ENCODE measurements at places on chromosomes 11 and 22.
A peak's percentile ranks its signal among the peaks of the same experiment; 100 is the strongest.

- DNase-seq = no peak
These were observed 64.8 kb downstream of the STIM1 start for GRCh38 chr11:3920148-3920852.

GRCh38 chr11:109426442-109427240 is 4.7 kb downstream of the C11orf87 start:
- DNase-seq = no peak

GRCh38 chr11:123357353-123357989 is 72.6 kb upstream of the GRAMD1B start:
- DNase-seq = no peak

GRCh38 chr22:20165421-20165820 is 14.6 kb upstream of the CCDC188 start:
- DNase-seq = no peak

DNA sequence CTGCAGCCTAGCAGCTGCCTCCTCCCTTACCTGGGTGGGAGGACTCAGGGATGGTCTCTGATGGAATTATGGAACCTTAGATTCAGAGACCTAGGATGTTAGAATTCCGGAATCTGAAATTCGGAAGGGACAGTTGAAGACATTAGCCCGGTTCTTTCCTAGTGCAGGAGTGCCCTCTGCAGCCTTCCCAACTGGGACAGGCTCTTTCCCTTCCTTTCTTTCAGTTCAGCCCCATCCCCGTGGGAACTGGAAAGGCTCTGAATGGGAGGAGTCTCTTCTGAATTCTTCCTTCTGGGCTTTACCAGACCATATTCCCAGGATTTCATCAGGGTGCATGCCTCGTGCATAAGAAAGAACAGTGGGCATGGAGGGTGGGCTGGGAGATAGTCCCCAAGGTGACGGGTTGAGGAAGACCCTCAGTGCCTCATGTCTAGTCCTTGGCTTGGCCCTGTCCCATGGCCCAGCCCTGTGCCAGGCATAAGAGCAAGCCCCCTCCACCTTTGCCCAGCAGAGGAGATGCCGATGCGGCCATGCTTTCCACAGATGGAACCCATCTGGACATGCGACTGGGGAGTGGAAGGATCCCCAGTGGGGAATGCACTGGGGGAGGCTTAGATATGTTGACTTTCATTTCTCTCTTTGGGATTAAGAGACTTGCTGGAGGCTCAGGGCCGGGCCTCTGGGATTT is 14.4 kb downstream of the DNAJB13 start:
- no peak for DNase-seq

- DNase-seq = no peak
These were observed 7.3 kb downstream of the C22orf31 start for GRCh38 chr22:29054251-29054767.

DNA sequence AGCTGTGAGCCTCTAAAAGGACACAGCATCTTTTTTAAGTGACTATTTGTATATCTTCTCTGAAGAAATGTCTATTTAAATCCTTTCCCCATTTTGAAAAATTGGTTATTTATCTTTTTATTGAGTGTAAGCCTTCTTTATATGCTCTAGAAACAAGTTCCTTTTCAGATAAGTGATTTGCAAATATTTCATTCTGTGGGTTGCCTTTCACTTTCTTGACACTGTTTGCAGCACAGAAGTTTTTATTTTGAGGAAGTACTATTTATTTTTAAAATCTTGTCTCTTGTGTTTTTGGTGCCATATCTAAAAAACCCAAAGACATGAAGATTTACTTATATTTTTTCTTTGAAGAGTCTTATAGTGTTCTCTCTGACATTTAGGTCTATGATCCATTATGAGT is 40.1 kb upstream of the LYVE1 start:
- DNase-seq = no peak

- DNase-seq = no peak
These were observed 5.3 kb downstream of the SIDT2 start for GRCh38 chr11:117183724-117184349.

GRCh38 chr11:27234043-27234668 is 128.9 kb downstream of the CCDC34 start:
- no peak for DNase-seq

DNA sequence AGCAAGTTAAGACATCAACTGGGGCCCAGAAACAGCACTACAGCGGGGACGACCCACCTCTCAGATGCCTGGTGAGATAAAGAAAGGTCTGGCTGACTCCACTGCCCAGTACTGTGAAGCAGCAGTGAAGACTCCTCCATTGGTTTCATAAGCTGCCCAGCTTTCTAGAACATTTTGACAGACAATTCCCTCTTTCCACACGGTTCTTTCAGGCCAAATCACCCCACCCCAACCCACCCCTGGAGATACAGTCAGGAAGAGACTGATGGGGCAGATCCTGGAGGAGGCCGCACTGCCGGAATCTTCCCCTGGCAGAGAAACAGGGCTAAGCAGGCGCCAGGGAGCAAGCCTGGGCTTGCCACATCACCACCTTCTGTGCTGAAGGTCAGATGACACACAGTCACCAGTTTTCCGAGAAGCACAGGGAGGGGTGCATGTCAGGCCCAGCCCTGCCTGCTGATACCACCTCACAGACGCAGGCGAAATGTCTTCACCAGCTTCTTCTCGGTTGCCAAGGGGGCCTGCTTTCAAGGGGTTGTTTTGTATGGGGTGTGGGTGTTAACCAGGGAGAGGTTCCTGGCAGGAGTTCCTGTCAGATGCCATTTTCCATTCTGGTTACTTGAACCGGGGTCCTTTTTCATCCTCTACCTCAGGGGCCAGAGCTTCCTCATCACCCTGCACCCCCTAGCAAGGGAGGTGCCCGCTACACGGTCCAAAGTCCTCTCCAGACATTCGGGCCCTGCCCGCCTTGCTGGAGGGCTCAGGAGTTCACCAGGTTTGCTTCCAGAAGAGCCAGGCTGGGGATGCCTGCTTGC is 1.4 kb upstream of the NEAT1 start:
- DNase-seq = peak; percentile 85

- peak; percentile 40 for DNase-seq
These were observed 637 bp upstream of the ZBTB16 start for GRCh38 chr11:114058871-114059277.

DNA sequence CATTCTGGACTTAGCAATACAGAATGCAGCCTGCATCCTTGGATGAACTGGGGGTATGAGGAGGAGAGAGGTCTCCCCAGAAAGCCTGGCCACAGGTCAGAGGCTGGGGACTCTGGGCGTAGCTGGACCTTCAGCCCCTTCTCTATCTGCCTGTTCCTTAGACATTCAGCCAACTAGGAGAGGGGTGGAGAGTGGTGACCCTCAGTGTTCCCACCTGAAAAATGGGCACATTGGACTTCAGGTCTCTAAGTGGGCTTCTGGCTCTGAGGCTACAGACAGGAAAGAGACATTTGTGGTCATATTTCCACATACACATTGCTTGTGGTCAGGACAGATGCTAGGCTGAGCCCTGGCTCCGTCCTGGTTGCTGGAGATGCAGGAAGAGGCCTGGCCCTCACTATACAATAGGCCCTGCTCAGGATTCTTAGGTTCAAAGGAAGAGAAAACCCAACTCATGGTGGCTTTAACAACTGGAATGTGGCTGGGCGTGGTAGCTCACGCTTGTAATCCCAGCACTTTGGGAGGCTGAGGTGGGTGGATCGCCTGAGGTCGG is 30.1 kb upstream of the CBX7 start:
- DNase-seq = no peak

GRCh38 chr11:117037279-117037974 is 60.8 kb downstream of the SIK3 start:
- no peak for DNase-seq

GRCh38 chr22:25765801-25766200 is 23.8 kb downstream of the MYO18B start:
- DNase-seq = no peak

DNA sequence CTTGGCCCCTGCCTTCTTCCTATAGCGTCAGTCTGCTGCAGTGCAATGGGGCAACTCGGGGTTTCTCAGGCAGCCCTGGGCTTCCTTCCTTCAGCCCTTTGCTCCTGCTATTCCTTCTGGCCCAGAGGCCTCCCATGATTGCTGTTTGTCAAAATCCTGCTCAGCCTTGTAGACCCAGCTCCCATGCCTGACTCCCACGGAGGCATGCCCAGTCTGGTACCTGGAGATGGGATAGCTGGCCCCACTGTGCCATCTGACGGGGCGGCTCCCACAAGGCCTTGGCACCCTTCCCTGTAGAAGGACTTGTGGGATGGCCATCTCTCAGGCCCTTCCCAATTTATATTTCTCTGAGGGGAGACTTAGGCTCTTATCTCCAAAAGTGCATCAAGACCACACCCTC is 590 bp upstream of the CD6 start:
- no peak for DNase-seq

- DNase-seq = no peak
These were observed 56.5 kb downstream of the MIAT start for GRCh38 chr22:26713823-26714449.

GRCh38 chr11:123545726-123546270 is 108.6 kb downstream of the SCN3B start:
- no peak for DNase-seq

GRCh38 chr22:45341498-45341897 is 31.8 kb downstream of the FAM118A start:
- DNase-seq = no peak

DNA sequence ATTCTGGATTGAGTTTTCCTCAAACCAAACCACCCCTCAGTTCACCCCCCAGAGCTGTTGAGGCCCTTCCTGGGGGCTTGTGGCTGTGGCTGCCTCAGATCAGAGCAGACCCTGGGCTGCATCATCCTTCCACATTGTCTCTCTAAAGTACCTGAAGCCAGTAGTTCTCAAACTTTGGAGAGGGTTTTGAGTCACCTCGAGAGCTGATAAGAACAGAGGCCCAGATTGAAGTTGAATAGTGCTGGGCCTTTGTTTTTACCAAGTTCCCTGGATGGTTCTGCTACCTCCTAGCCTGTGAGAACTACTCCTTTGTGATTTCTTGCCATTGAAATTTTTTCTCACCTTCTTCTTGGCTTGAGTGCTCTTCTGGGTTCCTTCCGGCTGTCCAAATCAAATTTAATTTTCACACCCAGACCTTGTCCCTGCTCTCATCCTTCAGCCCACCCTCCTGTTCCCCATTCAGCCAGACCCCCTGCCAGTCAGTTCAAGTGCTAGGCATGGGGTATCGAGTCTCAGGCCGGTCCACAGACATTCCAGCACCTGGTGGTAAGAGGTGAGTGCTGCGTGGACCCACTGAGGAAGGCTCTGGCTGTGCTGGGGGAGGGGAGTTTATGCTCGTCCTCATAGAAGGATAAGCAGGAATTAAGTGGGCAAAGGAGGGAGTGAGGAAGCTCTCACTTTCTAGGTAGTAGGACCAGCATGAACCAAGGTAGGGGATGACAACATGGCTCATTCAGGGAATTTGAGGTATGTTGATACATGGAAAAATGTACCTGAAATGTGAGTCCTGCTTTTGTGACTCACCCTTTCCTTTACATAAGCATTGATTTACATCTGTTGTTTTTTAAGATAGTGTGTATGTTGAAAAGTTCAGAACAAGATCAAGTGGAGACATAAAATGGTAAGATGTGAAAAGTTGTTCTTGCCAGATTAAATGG is 116.5 kb downstream of the PTPRJ start:
- no peak for DNase-seq

- no peak for DNase-seq
These were observed 56.6 kb downstream of the FBXO7 start for GRCh38 chr22:32531228-32531627.

DNA sequence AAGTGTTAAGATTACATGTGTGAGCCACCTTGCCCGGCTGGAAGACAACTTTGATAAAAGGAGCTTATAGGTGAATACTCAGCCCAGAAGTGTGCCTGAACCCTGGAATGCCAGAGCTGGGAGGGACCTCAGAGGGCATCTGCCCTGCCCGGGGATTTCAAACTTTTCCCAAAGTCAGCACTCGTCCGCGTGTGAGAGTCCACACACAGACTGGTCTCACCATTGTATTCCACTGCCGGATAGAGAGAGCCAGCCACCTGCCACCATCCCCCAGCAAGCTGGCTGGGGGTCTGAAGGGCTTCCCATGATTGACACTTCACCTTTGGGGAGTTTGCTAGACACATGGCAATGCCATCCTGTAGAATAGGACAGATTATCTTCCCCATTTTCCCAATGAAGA is 49.2 kb downstream of the APOL3 start:
- no peak for DNase-seq

- peak; percentile 64 for DNase-seq
These were observed 673 bp upstream of the SHANK2 start for GRCh38 chr11:71252770-71253730.

DNA sequence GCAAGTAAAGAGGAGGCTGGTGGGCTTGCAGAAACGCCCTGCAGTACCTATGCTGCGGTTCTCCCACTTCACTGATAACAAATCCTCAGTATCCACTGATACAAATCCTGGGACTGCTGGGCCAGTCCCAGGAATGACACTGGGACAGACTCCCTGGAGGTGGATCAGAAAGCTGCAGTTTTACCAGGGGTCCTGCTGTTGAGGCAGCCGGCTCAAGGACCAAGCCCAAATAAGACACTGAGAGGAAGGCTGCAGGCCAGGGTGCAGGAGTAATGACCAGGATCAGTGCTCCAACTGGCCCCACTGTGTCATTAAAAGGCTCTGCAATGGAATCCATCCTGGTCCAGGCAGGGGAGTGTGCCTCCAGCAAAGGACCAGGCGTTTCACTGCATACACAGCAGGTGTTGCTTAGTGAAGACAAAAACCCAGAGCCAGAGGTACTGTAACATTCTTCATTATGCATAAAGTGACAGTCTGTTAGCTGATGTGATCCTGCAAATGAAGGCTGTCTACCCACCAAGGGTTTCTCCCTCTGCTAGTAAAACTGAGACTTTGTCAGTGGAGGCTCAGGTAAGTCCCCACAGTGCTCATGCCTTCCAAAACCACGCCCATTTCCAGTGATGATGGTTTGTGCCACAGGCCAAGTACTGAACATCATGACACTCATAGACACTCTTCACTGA is 1.4 kb upstream of the C22orf39 start:
- DNase-seq = no peak

- no peak for DNase-seq
These were observed 48.4 kb upstream of the SCUBE2 start for GRCh38 chr11:9139628-9140357.

DNA sequence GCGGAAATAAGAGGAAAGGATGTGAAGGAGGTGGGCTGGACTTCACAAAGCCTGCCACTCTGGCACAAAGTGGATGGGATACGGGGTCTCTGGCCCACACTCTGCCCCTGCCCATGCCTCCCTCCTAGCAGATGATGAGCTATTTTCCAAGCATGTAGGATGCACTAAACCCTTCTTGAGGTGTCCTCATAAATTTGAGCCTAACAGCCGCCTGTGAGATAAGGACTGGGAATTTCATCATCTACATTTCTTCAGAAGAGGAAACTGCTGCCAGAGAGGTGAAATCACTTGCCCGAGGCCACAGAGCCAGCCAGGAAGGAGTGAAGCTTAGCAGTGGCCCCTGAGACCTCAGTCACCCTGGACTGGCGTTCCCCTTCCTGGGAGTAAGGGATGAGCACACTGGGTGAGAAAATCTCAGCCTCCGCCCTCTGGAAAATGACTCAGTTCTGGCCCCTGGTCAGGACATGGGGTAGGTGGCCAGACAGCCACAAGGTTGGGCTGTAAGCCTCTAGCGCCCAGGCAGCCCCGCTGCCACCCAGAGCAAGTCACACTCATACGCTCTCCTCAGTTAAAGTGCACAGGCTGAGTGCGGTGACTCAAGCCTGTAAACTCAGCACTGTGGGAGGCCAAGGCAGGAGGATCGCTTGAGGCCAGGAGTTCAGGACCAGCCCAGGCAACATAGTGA is 27.9 kb downstream of the MB start:
- no peak for DNase-seq
